ENCODE measurements at places on chromosomes 3 and 15.

DNA sequence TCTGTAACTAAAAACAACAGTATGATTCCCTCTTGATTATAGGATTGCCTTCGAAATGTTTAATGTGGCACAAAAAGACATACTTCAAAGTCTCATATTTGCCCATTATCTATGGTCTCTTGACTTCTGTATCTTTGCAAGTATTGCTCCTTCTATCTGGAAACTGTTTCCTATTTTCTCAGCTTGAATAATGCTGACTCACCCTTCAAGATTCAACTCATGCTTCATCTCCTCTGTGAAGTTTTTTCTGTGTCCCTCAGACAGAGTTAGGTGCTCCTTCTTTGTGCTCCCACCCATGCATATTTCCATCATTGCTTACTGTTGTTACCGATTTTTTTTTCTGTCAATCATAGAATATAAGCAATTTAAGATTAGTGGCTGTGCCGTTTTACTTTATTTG lies 192.8 kb upstream of the ROBO1 start:
- DNase-seq, result no peak

DNA sequence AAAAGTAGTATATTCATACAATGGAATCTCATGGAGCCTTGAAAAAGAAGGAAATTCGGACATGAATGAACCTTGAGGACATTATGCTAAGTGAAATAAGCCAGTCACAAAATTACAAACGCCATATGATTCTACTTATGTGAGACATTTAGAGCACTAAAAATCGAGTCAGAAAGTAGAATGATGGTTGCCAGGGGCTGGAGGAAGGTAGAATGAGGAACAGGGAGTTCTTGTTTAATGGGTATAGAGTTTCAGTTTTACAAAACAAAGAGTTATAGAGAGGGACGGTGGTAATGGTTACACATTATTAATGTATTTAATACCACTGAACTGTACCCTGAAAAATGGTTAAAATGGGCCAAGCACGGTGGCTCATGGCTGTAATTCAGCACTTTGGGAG lies 19.5 kb downstream of the UBXN7 start:
- DNase-seq, result no peak

DNA sequence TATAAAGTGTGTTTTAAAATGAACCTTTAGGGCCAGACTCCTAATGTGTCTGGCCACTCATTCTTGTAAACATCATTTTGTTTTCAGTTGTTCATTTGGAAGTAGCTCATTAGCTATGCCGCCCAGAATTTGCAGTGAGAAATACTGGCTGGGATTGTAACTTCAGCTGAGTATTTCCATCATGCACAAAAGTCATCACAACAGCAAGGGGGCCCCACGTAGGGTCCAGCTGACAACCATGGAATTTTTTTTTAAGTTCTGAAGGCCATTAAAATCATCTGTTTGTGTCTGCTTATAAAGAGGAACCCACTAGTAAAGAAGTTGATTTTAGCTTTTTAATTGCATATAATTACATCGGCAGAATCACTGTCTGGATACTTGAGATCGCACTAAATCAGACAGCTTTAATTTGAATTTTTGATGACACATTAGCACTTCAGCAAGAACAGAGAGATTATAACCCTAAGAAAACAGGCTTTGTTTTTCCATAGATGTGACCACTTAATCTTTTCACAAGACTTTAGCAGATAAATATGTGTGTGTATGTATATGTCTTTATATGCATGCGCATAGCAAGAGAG lies 46.3 kb upstream of the SKOR1 start:
- DNase-seq, result no peak

- no peak for DNase-seq
These were observed 308.3 kb downstream of the GAP43 start for GRCh38 chr3:115931581-115931980.

DNA sequence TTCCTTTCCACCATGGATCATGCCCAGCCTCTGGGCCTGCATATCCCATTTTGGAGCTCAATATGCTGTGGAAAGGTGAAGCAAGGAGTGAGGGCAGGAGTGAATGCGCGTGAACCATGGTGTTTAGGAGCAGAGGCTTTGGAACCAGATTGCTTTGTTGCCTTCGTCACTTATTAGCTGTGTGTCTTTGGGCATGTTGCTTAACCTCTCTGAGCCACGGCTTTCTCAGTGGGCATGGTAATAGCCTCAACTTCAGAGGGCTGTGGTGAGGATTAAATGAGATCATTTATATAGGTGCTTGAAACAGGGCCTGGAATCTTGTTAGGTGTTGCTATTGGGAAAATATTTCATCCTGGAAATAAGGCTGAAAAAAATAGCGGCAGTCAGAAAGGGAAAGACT lies 129.7 kb downstream of the WNT7A start:
- DNase-seq, result no peak

- DNase-seq, result no peak
These were observed 17.2 kb downstream of the SPTBN5 start for GRCh38 chr15:41876689-41877088.

- DNase-seq, result no peak
These were observed 79.1 kb downstream of the GREM1 start for GRCh38 chr15:32796856-32797255.

DNA sequence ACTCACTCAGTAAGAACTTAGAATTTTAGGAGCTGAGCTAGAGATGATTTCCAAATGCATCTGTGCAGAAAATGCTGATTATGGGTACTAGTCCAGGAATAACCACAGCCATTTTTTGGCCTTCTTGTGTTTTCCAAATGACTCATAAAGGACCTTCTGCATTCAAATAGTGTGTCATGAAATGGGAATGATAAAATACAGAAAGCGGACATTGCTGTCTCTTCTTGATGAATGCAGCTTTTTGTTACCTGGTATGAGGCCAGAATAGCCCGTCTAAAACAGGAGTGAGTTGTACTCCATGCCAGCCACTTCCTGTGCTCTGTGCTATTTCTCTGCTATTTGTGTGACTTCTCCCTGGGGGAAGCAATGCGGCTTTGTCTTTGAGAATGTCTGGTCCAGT lies 20.5 kb upstream of the FRMD5 start:
- no peak for DNase-seq

DNA sequence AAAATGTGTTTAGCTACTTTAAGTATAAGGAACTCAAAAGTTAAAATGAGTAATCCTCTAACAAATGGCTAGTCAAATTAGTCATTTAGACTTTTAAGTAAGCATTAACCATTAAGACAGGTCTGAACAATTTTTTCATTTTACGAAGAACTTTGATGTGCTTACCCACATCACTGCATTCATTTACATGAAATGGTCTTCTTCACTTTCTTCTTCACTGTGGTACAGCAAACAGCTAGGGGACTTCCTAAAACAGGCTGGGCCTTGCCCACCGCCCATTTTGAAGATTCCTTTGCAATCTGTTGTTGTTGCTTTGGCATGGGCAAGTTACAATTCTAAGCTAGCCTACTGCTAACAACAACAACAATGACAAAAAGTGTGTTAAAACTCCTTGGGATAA lies 67.4 kb downstream of the CBLB start:
- DNase-seq, result peak; percentile 67

- no peak for DNase-seq
These were observed 201.6 kb upstream of the TMC3 start for GRCh38 chr15:81575436-81576123.

GRCh38 chr3:73508330-73508954 lies 116.3 kb downstream of the PDZRN3 start:
- DNase-seq, result no peak

DNA sequence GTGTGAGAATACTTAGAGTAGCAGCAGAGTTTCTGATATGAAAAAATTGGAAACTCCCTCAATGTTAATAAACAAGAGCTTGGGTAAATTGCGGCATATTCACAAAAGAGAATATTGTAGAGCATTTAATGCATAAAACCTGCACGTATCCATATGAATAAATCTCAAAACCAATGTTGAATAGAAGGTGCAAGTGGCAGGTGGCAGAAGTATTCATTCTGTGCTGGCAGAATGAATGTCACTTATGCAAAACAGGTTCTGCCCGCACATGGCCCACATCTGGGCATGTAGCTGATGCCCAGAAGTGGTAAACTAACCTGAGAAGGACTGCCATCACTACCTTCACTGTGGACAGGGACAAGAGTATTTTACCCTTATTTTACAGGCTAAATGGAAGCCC lies 14.1 kb upstream of the PRSS50 start:
- no peak for DNase-seq

DNA sequence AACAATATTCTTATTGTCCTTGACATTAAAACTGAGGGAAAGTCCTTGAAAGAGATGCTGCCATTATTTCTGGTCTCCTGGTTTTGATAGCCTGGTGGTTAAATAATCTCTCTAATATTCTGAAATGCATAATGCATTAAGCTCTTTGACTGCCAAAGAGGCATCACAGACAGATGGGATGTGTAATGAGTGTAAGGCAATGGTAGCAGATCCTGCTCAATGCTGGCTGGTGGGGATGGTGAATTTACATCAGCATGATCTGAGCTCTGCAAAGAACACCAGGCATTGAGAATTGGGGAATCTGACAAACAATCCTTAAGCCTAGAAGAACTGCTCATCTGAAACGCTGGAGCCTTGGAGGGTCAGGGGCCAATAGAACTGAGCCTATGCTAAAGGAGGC lies 528.6 kb upstream of the LMCD1 start:
- no peak for DNase-seq

GRCh38 chr3:90134090-90134489 lies 1026.7 kb downstream of the EPHA3 start:
- DNase-seq, result no peak

DNA sequence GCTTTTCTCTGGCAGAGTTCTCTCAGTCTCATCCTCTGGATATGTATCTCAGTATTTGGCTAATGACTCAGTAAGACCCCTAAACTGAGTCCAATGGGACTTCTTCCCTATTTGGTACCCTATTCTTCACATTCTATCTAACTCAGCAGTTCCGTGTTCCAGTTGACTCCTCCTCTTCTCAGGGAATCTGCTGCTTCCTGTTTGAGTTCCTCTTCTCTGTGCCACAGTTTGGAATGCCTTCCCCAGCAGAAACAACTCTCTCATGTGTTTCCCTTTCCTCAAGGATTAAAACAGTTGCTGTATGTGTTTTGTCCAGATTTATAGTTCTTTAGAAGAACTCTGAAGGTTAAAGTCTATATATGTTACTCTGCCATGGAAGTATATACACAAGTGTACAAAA lies 344.0 kb upstream of the RARB start:
- no peak for DNase-seq

DNA sequence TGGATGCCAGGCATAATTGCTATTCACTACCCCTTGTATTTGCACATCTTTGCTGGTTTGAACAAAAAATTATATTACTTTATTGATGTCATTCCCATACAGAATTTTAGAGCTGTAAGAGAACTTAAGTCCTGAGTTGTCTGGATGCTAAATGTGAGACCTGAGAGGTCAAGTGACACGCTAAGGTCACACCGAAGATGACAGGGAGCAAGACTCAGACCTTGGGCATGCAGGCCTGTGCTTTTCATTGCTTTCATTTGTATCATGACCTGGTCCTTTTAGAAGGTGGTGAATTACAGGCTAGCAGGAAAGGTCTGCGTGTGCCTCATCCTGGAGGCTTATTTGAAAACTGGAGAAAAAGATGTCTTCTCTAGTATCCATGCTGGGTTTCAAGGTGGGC lies 312.0 kb upstream of the RASGRP1 start:
- no peak for DNase-seq

DNA sequence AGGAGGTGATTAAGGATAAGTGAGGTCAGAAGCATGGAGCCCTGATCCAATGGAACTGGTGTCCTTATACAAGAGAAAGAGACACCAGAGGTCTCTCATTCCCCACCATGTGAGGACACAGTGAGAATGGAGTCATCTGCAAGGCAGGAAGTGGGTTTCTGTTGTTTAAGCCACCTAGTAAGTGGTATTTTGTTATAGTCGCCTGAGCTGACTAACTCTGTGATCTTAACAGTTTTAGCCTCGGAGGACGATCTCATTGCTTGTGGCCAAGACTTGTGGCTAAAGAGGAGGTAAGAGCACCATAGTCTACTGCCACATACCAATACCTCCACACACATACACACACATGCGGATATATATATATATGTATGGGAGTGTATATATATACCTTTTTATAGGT lies 73.8 kb downstream of the MCTP2 start:
- peak; percentile 57 for DNase-seq

- peak; percentile 82 for DNase-seq
These were observed 252.5 kb upstream of the TGFBR2 start for GRCh38 chr3:30353711-30354467.

- no peak for DNase-seq
These were observed 202.8 kb upstream of the BCL6 start for GRCh38 chr3:187947927-187948682.

- no peak for DNase-seq
These were observed 402.4 kb downstream of the RBMS3 start for GRCh38 chr3:29683018-29683993.

- DNase-seq, result no peak
These were observed 103.6 kb downstream of the ARNT2 start for GRCh38 chr15:80507638-80508316.

DNA sequence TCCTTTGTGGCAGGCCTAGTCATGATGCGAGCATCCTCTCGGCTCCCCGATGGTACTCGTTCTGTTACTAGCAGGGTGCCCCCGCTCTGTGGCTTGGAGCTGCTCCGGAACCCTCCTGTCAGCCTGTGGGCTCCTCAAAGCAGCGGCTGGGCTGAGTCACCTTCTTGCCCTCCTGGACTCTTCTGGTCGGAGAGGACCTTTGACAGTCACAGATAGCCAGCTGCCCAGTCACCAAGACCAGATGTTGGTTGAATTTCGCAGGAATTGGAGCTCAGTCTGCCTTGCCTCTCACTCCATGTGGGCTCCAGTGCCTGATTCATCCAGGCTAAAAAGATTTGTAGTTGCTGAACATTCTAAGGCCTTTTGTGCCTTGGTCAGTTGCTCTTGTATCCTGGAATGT lies 94.5 kb downstream of the CHCHD6 start:
- DNase-seq, result no peak

DNA sequence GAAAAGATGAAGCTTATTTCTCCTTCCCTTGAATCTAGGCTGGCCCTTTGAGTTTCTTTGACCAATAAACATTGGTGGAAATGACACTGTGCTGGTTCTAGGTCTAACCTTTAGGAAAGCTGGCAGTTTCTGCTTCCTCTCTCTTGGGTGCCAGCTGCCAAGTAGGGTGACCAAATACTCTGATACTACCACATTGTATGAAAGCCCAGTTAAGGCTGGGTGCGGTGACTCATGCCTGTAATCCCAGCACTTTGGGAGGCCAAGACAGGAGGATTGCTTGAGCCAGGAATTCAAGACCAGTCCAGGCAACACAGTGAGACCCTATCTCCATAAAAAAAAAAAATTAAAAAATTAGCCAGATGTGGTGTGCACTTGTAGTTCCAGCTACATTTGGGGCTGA lies 320.7 kb downstream of the ZNF621 start:
- DNase-seq, result no peak

- no peak for DNase-seq
These were observed 23.9 kb upstream of the RHO start for GRCh38 chr3:129504471-129505100.

DNA sequence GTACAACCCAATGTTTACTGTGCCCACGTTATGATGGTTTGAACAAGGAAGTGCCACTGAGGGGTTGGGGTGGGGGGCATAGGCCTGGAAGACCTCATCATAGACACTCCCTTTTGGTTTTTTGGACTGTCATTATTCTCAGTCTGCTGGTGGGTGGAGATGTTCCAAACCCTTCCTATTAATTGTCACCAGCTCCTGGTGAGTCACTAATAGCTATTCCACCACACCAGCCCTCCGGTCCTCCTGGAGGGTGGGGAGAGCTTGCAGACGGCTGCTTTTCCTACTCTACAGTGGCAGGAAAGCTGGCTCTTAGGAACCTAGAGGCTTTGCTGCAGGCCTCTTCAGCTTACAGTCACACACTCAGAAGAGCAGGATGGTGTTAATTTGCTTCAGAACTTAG lies 9.0 kb upstream of the COPG1 start:
- DNase-seq, result no peak
